ENCODE measurements at places on chromosomes 11 and 22.

DNA sequence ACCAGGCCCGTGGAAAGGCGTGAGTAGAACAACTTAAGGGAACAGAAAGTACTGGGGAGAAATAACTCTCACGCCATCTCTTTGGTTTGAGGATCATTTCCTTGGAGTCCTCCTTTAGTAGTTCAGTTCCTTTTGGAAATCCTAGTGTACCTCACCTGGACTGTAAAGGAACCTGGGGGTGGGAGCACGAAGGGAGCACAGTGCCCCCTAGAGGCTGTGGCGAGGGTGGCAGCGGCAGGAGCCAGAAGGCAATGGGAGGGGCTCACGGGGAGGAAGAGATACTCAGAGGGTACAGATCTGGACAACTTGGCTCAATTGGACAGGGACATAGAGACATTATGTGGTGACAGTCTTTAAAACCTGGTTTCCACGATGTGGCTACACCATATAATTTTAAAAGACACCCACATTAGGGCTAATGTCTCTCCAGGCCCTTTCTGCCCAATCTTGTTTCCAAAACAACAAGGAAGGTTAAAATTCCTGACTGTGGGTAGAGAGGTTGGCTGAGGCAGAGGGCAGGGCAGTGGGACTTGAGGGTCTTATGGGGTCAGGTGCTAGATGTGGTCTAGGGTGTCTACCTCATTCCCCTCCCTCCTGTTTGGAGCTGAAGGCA lies 87.0 kb downstream of the CSNK2A3 start:
- no peak for DNase-seq

DNA sequence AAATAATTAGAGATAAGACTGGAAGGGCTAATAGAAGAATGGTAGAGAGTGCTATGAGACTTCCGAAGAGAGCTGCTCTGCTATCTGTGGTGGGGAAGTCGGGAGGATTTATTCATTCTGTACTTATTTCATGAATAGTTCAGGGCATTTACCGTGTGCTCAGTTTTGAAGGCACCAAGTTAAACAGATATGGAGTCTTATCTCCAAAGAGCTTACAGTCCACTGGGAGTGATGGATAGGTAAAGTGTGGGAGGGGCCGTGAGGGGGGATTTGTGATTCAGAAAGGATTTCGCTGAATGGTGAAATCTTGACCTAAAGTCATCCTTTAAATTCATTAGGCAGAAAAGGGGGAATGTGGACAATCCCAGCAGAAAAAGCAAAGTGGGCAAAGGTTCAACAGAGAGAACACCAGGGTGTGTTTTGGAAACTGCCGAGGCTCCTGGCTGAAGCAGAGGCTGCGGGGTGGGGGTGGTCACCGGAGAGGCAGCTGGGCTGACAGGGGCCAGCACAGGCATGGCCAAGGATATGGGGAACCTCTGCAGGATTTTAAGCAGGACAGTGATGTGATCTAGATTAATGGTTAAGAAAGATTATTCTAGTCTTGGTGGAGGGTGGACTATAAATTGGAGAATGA lies 91.2 kb downstream of the UBASH3B start:
- DNase-seq = no peak

DNA sequence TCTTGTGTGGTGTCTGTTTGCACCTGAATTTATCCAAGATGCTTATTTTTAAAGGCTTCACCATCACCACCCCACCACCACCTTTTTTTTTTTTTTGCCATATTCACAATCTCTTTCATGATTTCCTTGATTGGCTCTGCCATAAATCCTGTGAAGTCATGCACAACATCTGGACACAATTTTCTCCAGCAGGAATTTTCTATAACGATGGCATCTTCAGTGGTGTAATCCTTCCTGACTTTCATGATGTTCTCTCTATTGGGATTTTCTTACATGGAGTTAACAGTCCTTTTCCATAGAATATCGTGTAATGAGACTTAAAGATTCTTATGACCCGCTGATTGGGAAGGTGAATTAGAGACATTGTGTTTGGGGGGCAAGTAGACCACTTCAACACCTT lies 17.8 kb downstream of the ZFP91 start:
- no peak for DNase-seq

- DNase-seq = no peak
Observed at GRCh38 chr11:30344085-30344484, 21.2 kb downstream of the ARL14EP start.

All from activated CD4-positive, CD25-positive, alpha-beta regulatory T cell (primary cell).